ENCODE measurements at places on chromosomes 2 and 18.

DNA sequence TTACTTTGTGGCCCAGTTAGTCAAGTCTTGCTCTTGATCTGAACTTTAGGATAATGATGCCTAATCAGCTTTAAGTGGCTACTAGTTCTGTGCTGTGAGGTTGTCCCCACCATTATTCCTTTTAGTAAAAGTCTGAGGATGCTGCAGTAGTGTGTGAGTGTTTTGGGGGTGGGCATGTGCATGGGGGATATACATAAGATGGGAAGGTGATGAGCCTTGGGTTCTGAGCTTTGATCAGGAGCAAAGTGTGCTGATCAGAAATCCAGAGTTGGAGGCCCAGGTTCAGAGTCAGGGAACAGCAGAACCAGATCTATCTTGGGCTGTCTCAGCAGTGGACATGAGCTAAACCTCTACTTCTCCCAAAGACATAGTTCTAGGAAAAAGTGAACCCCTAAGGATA is 66.8 kb downstream of the POLE4 start:
- no peak for DNase-seq

DNA sequence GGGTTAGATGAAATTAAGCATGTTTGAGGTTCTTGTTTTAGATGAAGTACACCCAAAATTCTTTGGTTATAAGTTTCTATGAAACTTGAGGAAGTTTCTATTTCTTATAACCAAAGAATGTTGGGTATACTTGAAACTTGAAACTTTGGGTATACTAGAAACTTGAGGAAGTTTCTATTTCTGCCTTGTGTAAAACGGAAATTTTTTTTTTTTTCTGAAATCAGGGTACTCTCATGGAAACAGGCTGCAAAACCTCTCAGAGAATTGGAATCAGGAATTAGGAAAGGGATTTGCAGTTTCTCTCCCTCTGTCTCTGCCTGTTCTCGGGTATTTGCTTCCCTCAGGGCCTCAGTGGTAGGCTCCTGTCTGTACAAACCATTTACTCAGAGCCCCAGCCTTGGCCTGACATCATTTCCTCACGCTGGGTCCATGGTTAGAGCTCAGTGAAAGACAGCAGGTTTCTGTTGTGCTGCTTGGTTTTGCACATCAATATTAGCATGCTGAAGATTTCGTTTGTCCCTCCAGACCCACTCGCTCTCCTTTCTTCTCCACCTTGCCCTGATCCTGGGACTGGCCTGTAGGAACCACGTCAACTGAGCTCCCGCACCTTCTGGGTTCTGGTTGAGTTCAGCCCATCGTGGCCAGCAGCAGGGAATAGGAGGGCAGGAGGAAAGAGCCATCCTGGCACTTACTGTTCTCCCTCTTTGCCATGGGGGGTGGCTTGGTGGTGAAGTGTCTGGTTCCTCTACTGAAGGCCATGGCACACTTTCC is 106.4 kb downstream of the POLR1A start:
- no peak for DNase-seq

GRCh38 chr2:64751286-64752260 is 97.9 kb upstream of the SERTAD2 start:
- no peak for DNase-seq

- no peak for DNase-seq
These were observed 161.1 kb downstream of the PDE1A start for GRCh38 chr2:182265718-182266117.

- no peak for DNase-seq
These were observed 155.2 kb downstream of the TMEM18 start for GRCh38 chr2:521853-522530.

- no peak for DNase-seq
These were observed 15.5 kb downstream of the MROH2A start for GRCh38 chr2:233793465-233794127.

GRCh38 chr18:25244924-25245698 is 106.9 kb downstream of the ZNF521 start:
- DNase-seq: no peak

DNA sequence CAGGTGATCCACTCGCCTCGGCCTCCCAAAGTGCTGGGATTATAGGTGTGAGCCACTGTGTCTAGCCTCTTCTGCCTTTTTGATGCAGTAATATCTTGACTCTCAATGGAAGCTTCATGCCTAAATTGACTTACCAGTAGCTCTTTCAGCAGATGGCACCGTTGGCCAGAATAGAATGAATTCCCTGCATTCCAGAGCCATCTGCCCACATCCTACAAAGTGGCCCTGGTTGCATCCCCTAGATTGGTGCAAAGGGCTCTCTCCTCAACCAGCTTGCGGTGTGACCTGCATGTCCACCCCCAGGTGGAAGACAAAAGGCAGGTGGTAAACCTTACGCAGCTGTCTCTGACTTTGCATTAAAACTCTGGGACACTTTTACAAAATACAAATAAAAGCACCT is 4.4 kb upstream of the PARD6G start:
- no peak for DNase-seq

DNA sequence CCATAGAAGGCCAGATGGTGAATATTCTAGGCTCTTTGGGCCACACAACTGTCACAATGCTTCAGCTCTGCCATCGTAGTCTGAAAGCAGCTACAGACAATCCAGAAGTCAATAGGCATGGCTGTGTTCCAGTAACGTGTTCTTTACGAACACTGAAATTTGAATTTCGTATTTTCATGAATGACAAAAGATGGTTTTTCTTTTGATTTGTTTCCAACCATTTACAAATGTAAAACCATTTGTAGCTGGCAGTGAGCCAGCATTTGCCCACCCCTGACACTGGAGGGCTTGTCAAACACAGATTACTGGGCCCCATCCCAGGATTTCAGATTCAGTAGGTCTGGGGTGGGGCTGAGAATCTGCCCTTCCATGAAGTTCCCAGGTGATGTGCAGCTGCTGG is 83.0 kb upstream of the ATG16L1 start:
- DNase-seq: no peak

GRCh38 chr18:11937874-11938478 is 29.9 kb upstream of the MPPE1 start:
- no peak for DNase-seq

GRCh38 chr18:55372209-55372608 is 215.8 kb downstream of the TCF4 start:
- DNase-seq: no peak

DNA sequence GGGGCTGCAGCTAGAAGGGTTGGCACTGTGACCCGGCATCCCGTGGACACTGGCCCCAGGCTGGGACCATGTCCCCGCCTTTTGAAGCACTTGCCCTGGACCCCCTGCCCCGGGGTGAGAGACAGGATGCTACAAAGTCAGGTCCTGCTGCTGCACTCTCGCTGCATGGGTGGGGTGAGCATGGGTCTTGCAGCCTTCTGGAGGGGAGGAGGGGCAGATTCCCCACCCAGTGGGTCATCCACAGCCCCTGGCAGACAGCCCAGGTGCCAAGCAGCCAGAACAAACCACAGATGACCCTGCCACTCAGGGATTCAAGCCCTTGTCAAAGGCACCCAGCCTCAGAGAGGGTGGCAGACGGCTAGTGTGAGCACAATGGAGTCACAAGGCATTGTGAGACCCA is 5.7 kb upstream of the NMUR1 start:
- DNase-seq: no peak

DNA sequence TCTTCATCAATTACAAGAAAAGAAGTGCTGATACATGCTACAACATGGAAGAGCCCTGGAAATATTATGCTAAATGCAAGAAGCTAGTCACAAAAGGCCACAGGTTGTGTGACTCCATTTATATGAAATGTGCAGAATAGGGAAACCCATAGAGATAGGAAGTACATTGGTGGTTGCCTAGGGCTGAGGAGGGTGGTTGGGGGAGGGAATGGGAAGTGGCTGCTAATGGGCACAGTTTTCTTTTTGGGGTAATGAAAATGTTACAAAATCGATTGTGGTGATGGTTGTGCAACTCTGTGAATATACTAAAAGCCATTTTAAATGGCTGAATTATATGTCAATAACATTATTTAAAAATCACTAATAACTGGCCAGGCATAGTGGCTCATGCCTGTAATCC is 24.3 kb upstream of the RESP18 start:
- DNase-seq: no peak

DNA sequence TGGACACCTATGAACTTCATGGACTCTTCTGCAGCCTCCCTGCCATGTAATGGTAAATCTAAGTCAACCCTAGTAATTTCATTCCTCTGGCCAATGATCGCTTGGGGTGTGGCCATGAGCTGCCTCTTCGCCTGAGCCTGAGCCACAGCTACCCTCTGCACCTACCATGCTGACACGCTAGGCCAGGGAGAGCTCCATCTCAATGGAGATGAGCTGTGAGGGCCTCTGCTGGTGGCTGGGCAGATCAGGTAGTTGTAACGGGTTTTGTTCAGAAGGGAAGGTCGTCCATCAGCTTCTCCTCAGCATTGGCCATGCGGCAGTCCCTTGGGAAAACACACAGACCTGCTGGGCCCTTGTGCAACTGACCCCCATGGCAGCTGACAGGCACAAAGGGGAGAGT is 24.4 kb downstream of the MPHOSPH10 start:
- DNase-seq: no peak

- DNase-seq: no peak
These were observed 116.8 kb downstream of the XIRP2 start for GRCh38 chr2:167005096-167005495.

DNA sequence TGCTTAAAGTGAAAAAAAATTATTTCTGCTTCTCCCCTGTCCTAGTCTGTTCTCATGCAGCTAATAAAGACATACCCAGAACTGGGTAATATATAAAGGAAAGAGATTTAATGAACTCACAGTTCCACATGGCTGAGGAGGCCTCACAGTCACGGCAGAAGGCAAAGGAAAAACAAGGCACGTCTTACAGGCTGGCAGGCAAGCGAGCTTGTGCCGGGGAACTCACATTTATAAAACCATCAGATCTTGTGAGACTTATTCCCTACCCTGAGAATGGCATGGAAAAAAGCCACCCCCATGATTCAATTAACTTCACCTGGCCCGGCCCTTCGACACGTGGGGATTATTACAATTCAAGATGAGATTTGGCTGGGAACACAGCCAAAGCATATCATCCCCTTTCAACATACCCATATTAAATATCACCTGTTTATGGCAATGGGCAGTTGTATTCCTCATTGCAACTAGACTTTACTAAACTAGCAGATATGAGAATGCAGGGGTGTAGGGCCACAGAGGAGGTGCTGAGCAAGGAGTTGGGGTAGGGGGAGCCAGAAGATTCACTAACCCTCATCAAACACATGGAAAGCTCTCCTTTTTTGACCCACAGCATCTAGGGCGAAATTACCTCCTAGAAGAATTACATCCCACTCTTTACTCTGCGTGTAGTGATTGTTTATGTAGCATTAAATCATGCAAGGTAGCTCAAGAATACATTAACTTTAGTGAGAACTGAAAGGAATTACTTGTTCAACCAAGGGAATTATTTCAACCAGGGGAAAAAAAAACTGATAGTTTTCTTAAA is 183.3 kb upstream of the DOK6 start:
- no peak for DNase-seq

- DNase-seq: no peak
These were observed 1053.5 kb upstream of the FAM98A start for GRCh38 chr2:34652636-34653035.

GRCh38 chr2:12935796-12936195 is 219.1 kb downstream of the TRIB2 start:
- no peak for DNase-seq

- no peak for DNase-seq
These were observed 117.1 kb upstream of the BOD1L2 start for GRCh38 chr18:57029761-57030160.

- no peak for DNase-seq
These were observed 160.6 kb downstream of the MTCL1 start for GRCh38 chr18:8865934-8866333.

DNA sequence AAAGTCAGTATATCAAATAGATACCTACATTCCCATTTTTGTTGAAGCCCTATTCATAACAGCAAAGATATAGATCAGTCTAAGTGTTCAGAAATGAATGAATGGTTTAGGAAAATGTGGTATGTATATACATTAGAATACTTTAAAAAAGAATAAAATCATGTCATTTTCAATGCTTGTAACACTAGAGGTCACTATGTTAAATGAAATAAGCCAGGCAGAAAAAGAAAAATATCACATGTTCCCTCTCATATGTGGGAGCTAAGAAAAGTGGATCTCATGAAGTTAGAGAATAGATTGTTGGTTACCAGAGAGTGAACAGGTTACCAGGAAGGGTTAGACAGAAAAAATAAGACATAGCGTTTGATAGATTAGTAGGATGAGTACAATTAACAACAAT is 1111.0 kb upstream of the SLC39A10 start:
- DNase-seq: no peak

DNA sequence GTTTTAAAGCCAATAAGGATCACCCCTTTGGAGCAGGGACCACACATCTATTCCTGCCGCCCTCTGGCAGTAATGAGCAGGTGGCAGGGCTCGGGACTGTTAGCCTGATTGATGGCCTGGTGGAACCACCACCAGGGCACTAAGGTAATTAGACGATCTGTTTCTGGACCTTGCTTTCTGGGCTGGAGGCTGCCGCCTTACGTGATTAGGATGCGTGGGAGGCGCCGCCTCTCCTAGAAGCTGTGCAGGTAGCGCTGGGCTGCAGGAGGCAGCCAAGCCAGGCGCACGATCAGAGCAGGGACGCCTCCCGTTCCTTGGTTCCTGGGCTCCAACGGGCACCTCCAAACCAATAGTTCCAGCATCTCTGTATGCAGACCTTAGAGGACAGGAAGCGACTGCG is 242.6 kb upstream of the RAB12 start:
- DNase-seq: no peak

GRCh38 chr2:37971971-37972370 is 46.9 kb downstream of the RMDN2 start:
- no peak for DNase-seq

GRCh38 chr18:79260510-79260909 is 135.2 kb upstream of the NFATC1 start:
- DNase-seq: no peak

DNA sequence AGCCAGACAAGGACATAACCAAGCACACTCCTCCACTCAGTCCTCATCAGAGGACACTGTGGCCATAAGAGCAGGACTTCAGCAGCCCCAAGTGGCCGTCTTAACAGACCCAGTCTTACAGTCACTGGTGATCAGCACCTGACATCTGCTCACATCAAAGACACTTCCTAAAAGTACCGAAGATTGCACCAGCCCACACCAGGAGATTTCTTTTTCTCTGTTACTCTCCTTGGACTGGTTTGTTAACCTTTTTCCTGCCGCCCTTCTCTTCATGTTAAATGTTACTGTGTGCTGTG is 44.1 kb downstream of the MRPS5 start:
- no peak for DNase-seq

- no peak for DNase-seq
These were observed 87.7 kb downstream of the RTP5 start for GRCh38 chr2:241957276-241957675.

GRCh38 chr2:95276888-95277245 is 2.6 kb downstream of the PROM2 start:
- no peak for DNase-seq

All from esophagus squamous epithelium (tissue), 5 donors.